ENCODE measurements at places on chromosomes 7 and 10.

DNA sequence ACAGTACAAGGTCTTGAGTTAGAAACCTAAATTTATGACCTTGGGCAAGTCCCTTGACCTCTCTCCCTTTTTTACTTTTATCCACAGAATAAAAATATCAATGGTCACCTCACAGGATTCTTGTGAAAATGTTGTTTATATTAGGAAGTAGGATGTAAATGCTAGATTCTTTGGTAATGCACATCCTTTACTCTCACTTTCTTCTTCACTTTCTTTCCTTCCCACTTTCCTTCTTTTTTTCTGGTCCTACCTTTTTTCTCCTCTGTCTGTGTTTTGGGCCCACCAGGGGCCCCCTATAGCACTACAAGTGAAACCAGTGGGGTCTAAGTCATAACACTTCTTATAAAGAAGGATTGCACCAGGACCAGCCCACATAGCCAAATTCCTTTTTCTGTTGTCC lies 12.1 kb downstream of the RPEL1 start:
- DNase-seq = no peak

DNA sequence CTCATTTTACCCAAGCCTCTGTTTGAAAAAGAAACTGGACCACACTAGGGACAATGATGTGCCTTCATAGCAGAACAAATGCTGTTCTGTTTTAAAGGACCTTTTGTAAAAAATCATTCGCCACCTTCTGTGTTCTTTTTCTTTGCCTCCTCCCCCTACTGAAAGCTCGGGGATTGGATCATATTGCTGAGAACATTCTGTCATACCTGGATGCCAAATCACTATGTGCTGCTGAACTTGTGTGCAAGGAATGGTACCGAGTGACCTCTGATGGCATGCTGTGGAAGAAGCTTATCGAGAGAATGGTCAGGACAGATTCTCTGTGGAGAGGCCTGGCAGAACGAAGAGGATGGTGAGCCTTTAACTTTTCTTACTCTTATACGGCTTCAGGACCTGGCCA lies 62.2 kb downstream of the POLL start:
- DNase-seq = no peak

- DNase-seq = peak; percentile 23
These were observed 118.1 kb downstream of the WDR11 start for GRCh38 chr10:120969219-120969645.

- DNase-seq = no peak
These were observed 112.2 kb downstream of the VIM start for GRCh38 chr10:17340144-17340829.

- DNase-seq = no peak
These were observed 32.1 kb downstream of the RBAK start for GRCh38 chr7:5077740-5078139.

GRCh38 chr10:111137587-111137986 lies 60.8 kb downstream of the ADRA2A start:
- DNase-seq = no peak

DNA sequence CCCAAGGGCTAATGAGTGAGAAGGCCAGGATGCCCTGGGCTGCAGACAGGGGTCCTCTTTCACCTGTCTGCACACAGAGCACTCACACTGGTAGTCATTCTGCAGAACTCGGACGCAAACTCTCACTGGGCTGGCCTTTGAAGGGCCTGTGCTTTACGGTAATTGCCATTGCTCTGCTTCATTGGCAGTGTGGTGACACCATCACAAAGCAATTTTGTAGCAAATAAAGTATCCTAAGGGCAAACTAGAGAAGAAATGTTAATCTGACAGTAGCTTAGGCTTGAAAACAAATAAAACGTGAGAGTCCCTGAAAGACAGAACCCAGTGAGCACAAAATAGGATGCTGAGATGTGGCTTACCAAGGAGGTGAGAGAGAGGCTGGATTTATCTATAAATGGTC lies 30.6 kb upstream of the FIGNL1 start:
- DNase-seq = no peak

DNA sequence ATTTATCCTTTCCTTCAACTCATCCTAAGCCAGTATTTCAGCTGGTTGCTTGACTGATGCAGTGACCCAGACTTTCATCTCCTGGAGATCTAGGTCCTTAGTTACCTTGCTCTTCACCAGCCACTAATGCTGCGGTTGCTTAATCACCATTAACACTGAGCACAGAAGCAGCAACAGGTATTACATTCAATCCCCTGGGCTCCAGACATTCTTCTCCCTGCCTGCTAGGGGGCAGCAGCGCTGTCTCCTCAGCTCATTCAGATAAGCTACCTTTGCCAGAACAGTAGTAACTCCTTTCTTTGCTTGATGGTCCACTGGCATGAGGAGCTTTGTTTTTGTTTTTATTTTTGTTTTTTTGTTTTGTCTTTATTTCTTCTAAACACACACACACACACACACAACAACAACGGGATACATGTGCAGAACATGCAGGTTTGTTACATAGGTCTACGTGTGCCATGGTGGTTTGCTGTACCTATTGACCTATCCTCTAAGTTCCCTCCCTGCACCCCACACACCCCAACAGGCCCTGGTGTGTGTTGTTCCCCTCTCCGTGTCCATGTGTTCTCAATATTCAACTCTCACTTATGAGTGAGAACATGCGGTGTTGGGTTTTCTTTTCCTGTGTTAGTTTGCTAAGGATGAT lies 1043.2 kb upstream of the C7orf33 start:
- DNase-seq = peak; percentile 18

- peak; percentile 57 for DNase-seq
These were observed 4.5 kb downstream of the SAP25 start for GRCh38 chr7:100568896-100569844.

GRCh38 chr7:140067052-140067451 lies 4.3 kb upstream of the PARP12 start:
- DNase-seq = no peak

GRCh38 chr10:81179805-81180452 lies 642.2 kb downstream of the SH2D4B start:
- DNase-seq = peak; percentile 1

DNA sequence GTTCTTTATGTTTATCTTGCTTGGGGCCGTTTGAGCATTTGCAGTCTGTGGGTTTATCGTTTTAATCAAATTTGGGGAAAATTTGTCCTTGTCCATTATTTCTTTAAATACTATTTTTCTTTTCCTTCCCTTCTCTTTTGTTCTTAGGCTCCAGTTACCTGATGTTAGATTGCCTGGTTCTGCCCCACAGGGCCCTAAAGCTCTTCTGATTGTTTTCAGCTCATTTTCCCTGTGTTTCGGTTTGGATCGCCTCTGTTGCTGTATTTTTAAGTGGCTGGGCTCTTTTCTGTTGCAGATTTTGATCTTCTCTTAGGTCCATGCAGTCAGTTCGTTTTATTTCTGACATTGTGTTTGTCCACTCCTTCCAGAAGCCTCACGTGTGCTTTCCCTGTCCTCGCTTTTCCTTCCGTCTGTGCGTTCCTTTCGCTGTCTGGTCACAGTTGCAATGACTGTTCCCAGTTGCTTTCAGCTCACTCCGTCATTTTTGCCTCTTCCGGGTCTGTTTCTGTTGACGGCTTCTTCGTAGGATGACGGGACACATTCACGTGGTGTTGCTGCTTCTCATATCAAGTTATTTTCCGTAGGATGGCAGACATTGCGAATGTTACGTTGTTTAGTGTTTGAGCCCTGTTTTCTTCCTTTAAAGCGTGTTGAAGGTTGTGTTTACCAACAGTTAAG lies 111.4 kb downstream of the INPP5A start:
- DNase-seq = no peak

DNA sequence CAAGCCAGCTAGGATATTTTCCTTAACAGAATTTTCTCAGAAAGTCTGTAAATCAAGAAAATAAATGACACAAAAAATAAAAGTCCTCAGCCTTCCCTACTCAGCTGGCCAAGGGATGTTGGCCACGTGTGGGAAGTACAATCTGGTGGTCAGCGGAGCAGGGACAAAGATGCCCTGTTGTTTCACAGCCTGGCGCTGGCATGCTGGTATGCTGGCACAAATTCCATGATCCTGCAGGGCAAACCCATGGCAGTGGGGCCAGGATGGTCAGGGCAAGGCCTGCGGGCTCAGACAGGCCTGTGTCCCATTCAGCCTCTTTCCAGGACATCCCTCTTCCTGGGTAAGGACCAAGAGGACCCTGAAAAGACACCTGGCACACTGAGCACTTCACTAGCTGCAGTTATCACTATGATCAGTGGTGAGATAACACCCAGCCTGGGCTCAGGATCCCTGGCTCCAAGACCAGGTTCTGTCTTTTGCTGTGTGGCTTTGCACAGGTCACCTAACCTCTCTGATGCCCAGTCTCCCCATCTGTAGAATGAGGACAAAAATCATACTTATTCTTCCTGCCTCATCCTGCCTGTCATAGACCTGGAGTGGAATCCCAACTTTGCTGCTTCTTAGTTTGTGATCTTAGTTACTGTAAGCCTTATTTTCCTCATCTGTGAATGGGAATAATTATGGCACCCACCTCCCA lies 10.8 kb upstream of the HSPA12A start:
- no peak for DNase-seq

- no peak for DNase-seq
These were observed 82.2 kb downstream of the MRPL32 start for GRCh38 chr7:43014406-43014805.

GRCh38 chr10:126670056-126670894 lies at the start of gene C10orf90:
Gene C10orf90, minus strand, starts transcription at chr10:126670693. Its CDS starts 213 bp downstream, at chr10:126670480.
- DNase-seq = no peak

DNA sequence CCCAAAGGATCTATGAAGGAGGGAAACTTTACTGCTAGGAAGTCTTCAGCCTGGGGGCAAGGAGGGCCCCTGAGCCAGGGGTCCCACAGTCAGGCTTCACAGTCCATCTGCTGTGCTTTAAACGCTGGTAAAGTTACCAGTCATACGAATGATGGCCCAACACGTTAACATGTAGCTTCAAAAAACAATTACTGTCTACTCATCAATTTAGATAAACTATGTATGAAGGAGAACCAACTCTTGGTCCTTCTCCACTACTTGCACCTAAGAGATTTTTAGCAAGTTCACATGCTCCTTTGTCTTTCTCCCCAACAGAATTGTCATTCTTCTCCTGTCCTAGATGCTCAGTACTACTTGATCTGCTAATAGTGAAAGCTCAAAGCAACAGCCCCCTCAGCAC lies 16.6 kb downstream of the JCAD start:
- no peak for DNase-seq

GRCh38 chr7:66105263-66105748 lies 9.3 kb upstream of the CRCP start:
- no peak for DNase-seq

DNA sequence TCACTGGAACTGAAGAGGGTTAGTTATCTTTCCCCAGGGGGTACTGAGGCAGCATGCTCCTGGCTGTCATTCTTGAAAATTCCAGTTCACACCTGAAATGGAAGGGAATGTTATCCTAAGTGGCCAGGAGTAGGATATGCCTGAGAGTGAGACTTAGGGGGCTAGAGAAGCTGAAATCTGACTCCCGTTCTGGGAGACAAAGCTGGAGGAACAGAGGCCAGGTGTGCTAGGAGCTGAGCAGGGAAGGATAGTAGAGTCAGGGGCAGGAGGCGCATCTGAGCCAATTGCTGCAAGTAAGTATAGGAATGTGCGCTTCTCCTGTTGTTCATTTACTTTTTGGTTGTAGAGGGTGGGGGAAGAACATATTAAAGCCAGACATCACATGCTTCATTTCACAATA lies 58.1 kb upstream of the KIAA1217 start:
- DNase-seq = no peak

DNA sequence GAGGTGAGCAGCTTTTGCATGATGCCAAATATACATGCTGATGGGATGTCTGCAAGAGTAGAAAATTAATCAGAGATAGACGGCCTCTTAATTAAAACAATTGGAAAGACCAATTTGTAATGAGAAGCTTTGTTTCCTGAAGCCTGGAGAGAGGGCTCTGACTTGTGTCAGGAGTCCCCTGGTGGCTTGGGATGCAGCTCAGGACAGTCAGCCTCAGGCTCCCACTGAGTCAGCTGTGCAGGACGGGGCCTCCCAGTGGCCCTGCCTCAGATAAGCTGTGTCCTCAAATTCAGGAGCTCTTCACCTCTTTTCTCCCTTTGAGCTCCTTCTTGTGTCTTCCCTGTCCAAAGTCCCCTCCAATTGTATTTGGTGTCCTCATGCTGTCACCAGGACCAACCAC lies 438.9 kb upstream of the PODXL start:
- no peak for DNase-seq

GRCh38 chr7:11524476-11525397 lies 307.3 kb downstream of the THSD7A start:
- DNase-seq = no peak

DNA sequence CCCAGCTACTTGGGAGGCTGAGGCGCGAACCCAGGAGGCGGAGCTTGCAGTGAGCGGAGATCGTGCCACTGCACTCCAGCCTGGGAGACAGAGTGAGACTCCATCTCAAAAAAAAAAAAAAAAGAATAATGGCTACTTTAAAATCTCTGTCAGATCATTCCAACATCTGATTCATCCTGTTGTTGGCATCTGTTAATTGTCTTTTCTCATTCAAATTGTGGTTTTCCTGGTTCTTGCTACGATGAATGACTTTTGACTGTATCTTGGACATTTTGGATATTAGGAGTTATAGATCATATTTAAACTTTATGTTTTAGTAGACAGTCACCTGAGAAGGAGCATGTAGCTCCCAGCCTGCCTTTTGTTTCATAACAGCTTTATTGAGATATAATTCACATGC lies 8.5 kb downstream of the TPST1 start:
- no peak for DNase-seq

- DNase-seq = no peak
These were observed 59.3 kb upstream of the BMPER start for GRCh38 chr7:33845991-33846509.

DNA sequence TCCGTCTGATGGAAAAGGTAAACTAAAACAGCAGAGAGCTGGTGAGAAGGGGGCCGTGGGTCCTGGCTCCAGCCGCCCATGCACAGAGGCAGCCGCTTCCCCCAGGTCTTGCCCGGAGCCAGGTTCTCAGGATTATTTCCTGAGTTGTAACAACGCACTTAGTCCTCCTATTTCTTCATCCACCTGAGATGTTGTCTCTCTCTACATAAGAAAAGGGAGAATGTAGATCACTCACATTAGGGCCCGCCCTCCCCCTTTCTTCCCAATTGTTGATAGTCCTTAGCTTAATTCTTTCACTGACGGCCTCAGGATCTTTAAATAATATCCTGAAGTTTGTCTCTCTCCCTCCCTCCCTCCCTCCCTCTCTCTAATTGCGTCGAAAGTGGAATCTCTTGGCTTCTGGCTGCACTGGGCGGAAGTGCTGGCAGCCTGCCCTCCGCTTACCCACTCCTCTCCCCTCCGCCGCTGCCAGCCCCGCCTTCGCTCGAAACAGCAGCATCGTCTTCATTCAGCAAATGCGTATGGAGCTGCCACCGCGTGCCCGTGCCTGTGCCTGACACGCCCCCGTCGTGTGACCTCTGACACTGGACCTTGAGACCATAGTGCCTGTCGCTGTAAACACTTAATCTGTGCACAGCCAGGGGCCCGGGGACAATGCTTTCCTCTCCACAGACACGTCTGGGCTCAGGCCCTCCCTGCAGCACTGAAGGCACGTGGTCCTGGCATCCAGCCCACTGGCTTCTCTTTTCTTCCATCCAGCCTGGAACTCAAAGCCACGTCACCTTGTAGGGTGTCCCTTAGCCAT lies 174.5 kb upstream of the PPP2R2D start:
- DNase-seq = no peak

DNA sequence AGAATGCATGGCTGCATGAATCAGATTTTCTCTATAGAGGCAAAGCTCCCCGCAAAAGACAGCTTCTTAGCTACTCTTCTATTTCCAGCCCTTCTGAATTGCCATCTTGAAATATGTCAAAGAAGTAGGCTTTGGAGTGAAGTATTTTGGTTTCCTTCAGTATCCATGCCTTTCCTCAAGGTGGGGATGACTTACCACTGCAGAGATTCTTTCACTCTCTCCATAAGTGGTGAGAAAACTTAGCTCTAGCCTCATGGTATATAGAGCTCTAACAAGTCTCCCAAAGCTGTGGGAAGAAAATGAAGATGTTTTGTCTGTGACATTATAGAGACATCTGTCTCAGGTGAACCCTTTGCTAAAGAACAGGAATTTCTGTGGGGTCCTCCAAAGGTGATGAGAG lies 89.6 kb upstream of the ITGB1 start:
- no peak for DNase-seq
